Right atrium auricular region (tissue), 2 donors: ENCODE measurements at places on chromosomes 5 and 9. TPM values are rescaled to one million over a fixed set of nuclear protein-coding genes. Genes with fewer than 3 reads are reported as not detected.

The ADAMTS12 gene
- 0.43 TPM for total RNA-seq

The RGP1 gene
- 21.3 TPM for total RNA-seq

The SAXO1 gene
- not detected for total RNA-seq

The LCN6 gene
- total RNA-seq, result 6.4 TPM

The MYMK gene
- not detected for total RNA-seq

The SH2D3C gene
- total RNA-seq, result 11.5 TPM

The SYK gene
- total RNA-seq, result 6.3 TPM

The SPATA31D4 gene
- total RNA-seq, result not detected

The MARVELD2 gene
- total RNA-seq, result 2.3 TPM

The PAEP gene
- total RNA-seq, result not detected

- peaks cover 71% of the 10 kb centered on the region for H3K4me1 ChIP-seq
- no peak for DNase-seq
- no peaks in the 10 kb centered on the region for H3K27me3 ChIP-seq
- H3K36me3 ChIP-seq, result peaks cover 30% of the 10 kb centered on the region
- H3K4me3 ChIP-seq, result no peak overlapping the region
Measured at GRCh38 chr5:149537374-149537975, 13.8 kb downstream of the CSNK1A1 start.

- H3K4me3 ChIP-seq, result no peak overlapping the region
- no peaks in the 10 kb centered on the region for H3K36me3 ChIP-seq
- peaks cover 10% of the 10 kb centered on the region for H3K4me1 ChIP-seq
- no peak overlapping the region for H3K27ac ChIP-seq
Measured at GRCh38 chr5:74579215-74579614, 61.3 kb downstream of the ENC1 start.

- no peak for DNase-seq
- no peak overlapping the region for H3K27ac ChIP-seq
- no peak overlapping the region for H3K4me3 ChIP-seq
Measured at GRCh38 chr5:134968055-134968454, 348 bp downstream of the CATSPER3 start.

DNA sequence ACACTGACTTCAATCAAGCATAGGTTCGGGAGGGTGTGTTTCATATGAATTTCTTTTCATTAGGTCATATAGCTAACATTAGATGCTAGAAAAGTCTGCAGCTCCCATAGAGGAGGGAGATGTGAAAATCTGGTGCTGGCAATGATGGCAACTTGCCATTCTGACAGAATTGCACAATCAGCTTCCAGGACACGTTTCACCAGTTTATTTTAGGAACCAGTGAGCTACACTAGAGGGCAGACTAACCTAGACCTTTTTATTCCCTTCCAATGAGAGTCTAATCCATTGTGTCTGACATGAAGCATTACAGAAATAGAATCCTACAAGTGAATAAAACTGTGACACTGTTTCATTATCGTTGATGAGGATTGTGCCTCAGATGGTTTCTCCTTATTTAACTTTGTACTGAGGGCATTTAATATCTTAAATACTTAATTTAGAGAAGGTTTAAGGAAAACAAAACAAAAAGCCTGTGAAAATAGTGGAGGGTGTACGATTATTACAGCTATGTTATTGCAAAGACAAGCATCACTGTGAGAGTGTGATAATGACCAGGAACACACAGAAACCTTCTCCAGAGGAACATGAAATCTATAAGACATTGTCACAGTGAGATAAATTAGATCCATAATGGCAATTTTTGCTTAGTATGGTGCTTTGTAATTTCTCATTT lies 363.3 kb upstream of the RPS23 start:
- no peak overlapping the region for H3K4me3 ChIP-seq
- H3K27me3 ChIP-seq, result no peaks in the 10 kb centered on the region
- no peaks in the 10 kb centered on the region for H3K36me3 ChIP-seq
- H3K27ac ChIP-seq, result no peak overlapping the region

- no peak for DNase-seq
- H3K27ac ChIP-seq, result no peak overlapping the region
- H3K27me3 ChIP-seq, result peaks cover 39% of the 10 kb centered on the region
- no peaks in the 10 kb centered on the region for H3K4me1 ChIP-seq
- H3K36me3 ChIP-seq, result no peaks in the 10 kb centered on the region
- H3K4me3 ChIP-seq, result no peak overlapping the region
Measured at GRCh38 chr5:154487541-154487940, 9.5 kb upstream of the HAND1 start.

DNA sequence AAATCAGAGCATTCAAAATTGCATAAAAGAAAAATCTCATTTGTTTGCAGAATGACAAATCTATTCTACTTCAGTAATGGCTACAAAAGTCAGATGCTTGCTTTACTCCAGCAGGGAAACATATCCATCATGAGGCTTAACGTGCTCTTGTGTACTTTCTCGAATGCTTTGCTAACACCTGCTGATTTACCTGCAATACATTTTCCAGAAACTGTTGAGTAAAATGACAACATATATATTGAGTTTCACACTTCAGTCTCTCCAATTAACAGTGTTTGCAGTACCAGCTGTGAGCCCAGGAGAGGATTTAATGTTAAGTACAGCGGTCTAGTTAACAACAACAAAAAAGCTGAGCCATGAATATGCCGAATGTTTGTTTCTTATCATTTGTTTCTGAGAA lies 391.5 kb upstream of the SMC2 start:
- no peaks in the 10 kb centered on the region for H3K4me1 ChIP-seq
- no peak overlapping the region for H3K27ac ChIP-seq
- no peak overlapping the region for H3K4me3 ChIP-seq
- no peak for DNase-seq
- H3K27me3 ChIP-seq, result no peaks in the 10 kb centered on the region

DNA sequence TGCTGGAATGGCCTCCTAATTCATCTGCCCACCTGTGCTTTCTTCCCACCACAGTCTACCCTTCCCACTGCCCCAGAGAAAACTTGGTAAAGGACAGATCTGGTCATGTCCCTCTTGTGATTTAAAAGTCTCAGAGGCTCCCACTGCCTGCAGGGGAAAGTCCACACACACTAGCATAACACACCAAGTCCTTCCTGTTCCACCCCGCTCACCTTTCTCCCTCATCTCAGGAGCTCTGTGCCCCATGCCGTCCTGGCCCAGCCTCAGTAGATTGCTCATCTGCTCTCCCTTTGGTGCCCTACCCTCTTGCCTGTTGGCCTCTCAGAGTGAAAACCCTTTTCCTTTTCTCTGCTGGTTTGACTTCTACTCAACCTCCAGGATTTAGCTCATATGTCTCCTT lies 111.4 kb upstream of the MAP3K1 start:
- no peaks in the 10 kb centered on the region for H3K36me3 ChIP-seq
- no peak for DNase-seq
- H3K27ac ChIP-seq, result no peak overlapping the region
- no peak overlapping the region for H3K4me3 ChIP-seq
- H3K27me3 ChIP-seq, result no peaks in the 10 kb centered on the region
- H3K4me1 ChIP-seq, result peaks cover 10% of the 10 kb centered on the region

- no peaks in the 10 kb centered on the region for H3K36me3 ChIP-seq
- no peak overlapping the region for H3K4me3 ChIP-seq
- DNase-seq, result no peak
- no peak overlapping the region for H3K27ac ChIP-seq
- no peaks in the 10 kb centered on the region for H3K27me3 ChIP-seq
Measured at GRCh38 chr5:5967944-5968343, 410.4 kb downstream of the MED10 start.

DNA sequence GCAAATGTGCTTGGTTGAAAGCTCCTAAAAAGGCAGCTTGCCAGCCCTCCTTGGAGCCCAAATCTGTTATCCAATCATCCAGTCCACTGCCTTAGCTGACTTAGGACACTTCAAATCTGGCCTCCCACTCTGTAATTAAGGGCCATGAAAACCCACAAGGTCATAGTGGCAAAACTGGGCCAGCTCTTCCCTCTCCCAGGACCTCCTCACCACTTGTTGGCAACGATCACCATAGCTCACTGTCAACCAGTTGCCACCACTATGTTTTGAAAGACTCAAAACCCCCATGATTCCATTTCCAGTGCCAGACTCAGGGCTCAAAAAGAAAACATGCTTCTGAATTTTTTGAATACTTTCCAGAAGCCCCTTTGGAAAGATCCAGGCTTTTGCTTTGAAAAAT lies 107.5 kb downstream of the NREP start:
- H3K36me3 ChIP-seq, result no peaks in the 10 kb centered on the region
- no peaks in the 10 kb centered on the region for H3K4me1 ChIP-seq
- no peak overlapping the region for H3K27ac ChIP-seq
- DNase-seq, result no peak
- no peak overlapping the region for H3K4me3 ChIP-seq

- no peaks in the 10 kb centered on the region for H3K27me3 ChIP-seq
- no peaks in the 10 kb centered on the region for H3K36me3 ChIP-seq
- H3K27ac ChIP-seq, result no peak overlapping the region
- no peak for DNase-seq
- no peak overlapping the region for H3K4me3 ChIP-seq
- H3K4me1 ChIP-seq, result no peaks in the 10 kb centered on the region
Measured at GRCh38 chr5:435156-435790, 7.7 kb upstream of the EXOC3 start.

DNA sequence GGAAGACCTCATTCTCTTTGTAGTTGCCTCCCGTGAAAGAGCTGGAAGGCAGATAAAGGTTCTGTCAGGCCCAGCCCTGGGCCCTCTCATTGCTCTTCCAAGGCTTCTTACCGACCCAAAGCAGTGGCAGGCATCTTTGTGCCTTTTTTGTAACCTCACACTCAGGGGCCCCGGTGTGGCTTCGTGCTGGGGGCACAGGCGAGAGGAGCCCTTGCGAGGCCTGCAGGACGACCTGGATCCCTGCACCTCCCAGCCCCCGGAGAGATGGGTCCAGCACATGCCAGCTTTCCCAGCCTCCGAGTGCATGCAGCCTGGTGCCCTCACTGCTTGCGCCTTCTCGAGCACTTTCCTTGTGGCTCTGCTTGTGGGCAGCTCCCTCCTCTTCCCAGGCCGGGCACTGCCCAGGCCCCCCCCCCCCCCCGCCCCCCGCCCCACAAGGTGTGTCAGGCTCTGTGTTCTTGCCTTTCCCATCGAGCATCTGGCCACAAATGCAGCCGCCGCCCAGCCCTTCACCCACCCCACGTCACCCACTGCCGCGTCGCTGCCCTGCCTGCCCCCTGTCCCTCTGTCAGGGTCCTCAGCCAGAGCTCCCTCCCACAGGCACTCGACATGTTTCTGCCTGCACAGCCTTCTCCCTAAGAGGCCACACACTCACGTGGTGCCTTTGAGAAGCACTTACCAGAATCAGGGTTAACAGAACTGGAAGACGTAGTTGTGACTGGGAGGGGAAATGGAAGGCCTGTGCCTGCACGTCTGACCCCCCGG lies 63.7 kb upstream of the CACNA1B start:
- no peak overlapping the region for H3K27ac ChIP-seq
- no peak for DNase-seq
- H3K4me1 ChIP-seq, result no peaks in the 10 kb centered on the region
- H3K36me3 ChIP-seq, result peaks cover 81% of the 10 kb centered on the region

DNA sequence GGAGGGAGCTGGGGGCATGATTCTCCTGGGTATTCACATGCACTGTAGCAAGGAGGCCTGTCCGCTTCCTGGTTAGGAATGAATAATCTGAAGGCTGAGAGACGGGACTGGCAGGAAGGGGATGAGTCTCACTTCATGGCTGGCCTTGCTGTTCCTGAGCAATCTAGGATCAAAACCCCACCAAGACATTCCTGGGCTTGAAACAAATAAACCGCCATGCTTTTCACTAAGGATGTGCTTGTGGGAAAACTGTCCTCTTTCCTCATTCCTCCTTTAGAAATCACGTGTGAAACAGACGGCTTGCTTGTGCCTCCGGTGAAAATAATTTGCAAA lies 132.8 kb downstream of the MACROH2A1 start:
- H3K4me1 ChIP-seq, result no peaks in the 10 kb centered on the region
- H3K27ac ChIP-seq, result no peak overlapping the region
- no peaks in the 10 kb centered on the region for H3K36me3 ChIP-seq
- no peak for DNase-seq

DNA sequence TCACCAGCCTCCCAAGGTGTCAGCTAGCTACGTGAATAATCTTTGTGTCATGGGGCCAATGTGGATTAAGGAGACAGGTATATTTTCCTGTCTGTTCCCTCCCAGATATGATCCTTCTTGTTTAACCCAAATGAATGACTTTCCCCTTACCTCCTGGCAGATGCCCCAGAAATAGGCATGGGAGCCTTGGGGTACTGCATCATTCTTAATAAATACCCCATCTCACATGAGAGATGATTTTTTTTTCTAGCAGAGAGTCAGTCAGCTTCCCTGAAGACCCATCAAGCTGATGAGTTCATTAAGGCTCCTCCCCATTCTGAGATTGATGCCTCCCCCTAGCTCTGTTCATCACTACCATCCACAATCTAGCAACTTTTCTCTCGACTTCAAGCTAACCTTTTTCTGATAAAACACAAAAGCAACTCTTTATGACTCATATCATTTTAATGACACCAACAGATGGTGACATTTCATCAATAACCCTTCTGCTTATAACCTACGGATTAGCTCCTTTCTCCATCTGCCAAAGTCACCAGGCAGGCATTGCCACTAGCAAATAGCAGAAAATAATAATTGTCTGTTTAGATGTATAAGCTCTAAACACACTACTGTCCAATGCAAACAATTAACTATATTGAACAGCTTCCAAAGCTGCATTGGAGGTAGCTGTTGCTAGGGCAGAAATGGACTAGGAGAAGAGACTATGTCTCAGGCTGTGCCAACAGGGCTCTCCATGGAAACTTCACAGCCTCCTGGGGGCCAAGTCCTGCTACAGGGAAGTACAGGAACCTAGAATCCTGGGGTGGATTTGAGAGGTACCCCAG lies 143.7 kb downstream of the ACER2 start:
- H3K27ac ChIP-seq, result no peak overlapping the region
- no peak overlapping the region for H3K4me3 ChIP-seq
- no peaks in the 10 kb centered on the region for H3K27me3 ChIP-seq
- no peaks in the 10 kb centered on the region for H3K4me1 ChIP-seq
- no peak for DNase-seq
- no peaks in the 10 kb centered on the region for H3K36me3 ChIP-seq

DNA sequence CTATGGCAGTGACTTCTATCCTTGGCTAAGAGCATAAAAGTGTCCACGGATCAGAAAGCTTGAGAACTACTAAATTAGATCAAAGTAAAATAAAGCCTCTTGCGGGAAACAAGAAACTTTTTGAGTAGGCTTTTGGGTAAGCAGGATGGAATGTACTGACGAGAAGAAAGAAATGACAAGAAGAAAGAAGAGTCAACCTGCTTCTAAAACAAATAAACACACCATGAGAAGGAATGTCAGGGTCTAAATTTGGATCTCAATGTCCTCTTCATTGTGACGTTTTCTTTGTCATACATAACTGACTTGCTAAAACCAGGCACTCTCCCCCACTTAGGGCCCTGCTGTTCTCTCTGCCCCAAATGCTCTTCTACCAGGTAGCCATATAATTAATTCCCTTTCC lies 290.1 kb upstream of the PTGER4 start:
- no peaks in the 10 kb centered on the region for H3K36me3 ChIP-seq
- no peak overlapping the region for H3K4me3 ChIP-seq
- no peak for DNase-seq
- no peak overlapping the region for H3K27ac ChIP-seq
- no peaks in the 10 kb centered on the region for H3K27me3 ChIP-seq
- peaks cover 8% of the 10 kb centered on the region for H3K4me1 ChIP-seq
